ENCODE measurements at places on chromosomes 16 and 17.

GRCh38 chr16:2883458-2883908, 468 bp downstream of the FLYWCH2 start:
- DNase-seq = no peak

- DNase-seq = no peak
Measured at GRCh38 chr16:68345351-68345810, 34.6 kb downstream of the PRMT7 start.

GRCh38 chr16:55668340-55669281, 12.8 kb downstream of the SLC6A2 start:
- no peak for DNase-seq

DNA sequence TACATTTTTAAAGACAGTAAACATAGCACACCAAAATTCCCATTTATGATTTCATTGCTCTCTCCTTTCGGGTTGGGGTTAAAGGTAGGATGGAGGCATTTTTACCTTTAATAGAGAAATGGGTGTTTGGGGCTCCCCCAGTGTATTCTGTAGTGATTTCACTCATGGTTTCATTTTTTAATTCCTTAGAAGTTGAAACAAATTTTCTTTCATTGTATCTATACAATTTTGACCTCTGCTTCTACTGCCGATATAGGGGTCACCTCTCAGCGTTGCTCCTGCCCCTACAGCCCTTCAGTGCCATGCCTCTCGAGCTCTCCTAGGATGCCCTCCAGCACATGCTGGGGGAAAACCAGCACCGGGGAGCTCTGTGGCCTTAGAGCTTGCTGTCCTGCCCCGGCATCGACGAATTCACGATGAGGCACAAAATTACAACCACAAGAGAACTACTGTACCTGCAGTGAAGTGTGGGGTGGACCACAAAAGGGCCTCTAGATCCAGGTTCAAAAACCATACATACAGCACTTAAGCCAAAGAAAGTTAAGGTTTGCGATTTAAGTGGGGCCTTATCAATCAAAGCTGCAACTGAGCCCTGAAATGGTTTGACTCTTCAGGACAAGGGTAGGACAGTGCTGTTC, 39.3 kb downstream of the LITAFD start:
- DNase-seq = no peak
